ENCODE measurements at places on chromosomes 2 and 18.
A peak's percentile ranks its signal among the peaks of the same experiment; 100 is the strongest.

- DNase-seq, result no peak
Measured at GRCh38 chr2:15170070-15170775, 390.9 kb downstream of the NBAS start.

GRCh38 chr2:12087671-12088380 lies 341.4 kb downstream of the LPIN1 start:
- DNase-seq, result no peak

GRCh38 chr18:35005963-35006577 lies 35.1 kb upstream of the MAPRE2 start:
- peak; percentile 64 for DNase-seq

DNA sequence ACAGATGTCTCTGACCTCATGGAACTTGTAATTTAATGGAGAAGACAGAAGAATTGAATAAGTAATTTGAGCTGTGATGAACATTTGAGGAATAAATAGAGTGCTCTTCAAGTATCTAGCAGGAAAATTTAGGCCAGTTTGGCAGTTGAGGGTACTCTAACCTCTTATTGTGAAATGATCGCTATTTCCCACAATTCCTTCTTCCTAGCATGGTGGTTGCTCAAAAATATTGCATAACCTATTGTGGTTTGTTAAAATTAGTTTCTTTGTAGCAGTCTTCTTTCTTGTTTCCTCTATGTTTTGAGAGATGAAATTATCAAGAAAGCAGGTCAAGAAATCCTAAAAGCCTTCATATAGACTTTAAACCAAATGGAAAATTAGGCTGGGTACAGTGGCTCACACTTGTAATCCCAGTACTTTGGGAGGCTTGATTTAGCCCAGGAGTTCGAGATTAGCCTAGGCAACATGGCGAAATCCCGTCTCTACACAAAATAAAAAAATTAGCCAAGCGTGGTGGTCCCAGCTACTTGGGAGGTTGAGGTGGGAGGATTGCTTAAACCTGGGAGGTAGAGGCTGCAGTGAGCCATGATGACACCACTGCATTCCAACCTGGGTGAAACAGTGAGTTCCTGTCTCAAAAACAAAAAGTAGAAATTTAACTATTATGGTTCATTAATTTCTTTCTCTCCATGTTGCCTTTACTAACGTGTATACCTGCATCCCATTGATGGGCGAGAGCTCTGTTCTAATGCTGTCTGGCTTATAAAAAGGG lies 58.7 kb downstream of the RBKS start:
- DNase-seq, result no peak

- no peak for DNase-seq
Measured at GRCh38 chr2:31859959-31860358, 150.8 kb downstream of the MEMO1 start.

GRCh38 chr2:177746358-177746757 lies 326.2 kb downstream of the PDE11A start:
- no peak for DNase-seq

- DNase-seq, result no peak
Measured at GRCh38 chr2:239581352-239581901, 180.6 kb upstream of the HDAC4 start.

- DNase-seq, result peak; percentile 82
Measured at GRCh38 chr2:133421516-133422324, 146.5 kb downstream of the NCKAP5 start.

- DNase-seq, result no peak
Measured at GRCh38 chr18:4125224-4125623, 329.9 kb downstream of the DLGAP1 start.

DNA sequence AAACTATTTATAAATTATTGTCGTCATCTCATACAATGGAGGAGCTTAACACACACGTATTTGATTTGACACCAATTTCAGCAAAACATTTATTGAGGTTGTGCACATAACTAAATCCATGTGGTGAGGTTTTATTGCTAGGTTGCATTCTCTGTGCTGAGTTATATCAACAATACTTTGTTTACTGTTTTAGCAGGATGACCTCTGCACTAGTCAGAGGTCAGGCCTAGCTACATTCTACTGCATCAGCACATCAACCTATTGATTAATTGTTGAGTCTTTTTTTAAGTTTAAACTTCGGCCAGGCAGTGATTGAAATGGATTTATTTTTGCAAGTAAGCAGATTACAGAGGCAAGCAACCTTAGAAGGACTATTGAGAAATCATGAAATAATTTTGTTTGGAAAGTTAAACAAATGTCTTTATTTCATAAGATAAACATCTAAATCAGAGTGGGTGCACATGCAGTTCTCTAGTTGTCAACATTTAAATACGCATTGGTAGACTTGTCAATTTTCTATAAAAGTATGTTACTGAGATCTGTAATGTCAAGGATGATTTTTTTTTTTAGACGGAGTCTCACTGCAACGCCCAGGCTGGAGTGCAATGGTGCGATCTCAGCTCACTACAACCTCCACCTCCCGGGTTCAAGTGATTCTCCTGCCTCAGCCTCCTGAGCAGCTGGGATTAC lies 75.2 kb upstream of the CD28 start:
- no peak for DNase-seq

DNA sequence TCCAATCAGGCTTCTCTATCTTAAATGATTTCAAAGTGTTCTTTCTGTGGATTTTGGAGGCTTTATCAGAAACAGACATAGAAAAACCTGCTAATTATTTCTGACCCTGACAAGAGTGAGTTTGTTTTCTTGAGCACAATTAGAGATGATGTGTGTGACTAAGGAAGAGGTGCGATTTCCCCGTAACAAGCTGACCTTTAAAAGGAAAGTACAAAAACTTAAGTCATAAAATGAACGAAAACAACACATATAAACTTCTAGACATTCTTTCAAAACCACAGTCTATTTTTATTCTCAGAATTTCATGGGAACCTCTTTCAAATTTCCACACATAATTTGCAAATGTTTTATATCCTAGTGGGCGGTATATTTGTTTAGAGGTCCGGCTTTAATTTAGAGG lies 604.8 kb downstream of the CPS1 start:
- DNase-seq, result no peak

DNA sequence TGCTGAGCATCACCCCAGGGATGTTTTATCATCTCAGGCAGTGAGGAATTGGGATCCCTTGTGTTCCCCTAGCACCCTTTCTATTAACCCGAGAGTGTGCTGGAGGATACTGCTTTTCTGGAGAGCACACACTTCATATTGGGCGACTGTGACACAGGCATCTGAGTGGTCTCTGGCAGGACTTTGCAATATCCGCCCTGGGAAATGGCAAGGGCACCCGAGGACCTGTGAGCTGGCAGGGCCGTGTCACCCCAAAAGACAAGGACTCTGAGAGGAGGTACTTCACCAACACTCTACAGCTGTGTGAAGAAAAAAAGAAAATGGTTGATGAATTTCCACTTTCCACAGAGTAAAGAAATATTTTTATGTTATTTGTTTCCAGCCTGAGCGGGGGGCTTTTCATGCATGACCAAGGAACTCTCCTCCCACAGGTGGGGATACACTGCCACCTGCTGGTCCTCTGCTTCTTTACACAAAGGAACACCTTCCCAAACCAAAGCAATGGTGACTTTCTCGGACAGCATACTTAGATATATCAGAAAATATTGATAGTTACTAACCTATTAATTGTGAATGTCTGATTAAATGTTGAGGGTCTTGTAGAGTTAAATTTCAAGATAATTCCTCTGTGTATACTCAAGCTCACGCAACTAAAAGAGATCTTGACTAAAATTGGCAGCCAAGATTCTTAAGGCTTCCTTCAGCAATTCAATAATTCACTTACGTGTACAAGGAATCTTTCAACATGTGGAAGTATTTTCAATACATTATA lies 45.9 kb upstream of the REG3G start:
- DNase-seq, result peak; percentile 81

- DNase-seq, result no peak
Measured at GRCh38 chr2:238023608-238024007, 37.2 kb upstream of the SCLY start.

DNA sequence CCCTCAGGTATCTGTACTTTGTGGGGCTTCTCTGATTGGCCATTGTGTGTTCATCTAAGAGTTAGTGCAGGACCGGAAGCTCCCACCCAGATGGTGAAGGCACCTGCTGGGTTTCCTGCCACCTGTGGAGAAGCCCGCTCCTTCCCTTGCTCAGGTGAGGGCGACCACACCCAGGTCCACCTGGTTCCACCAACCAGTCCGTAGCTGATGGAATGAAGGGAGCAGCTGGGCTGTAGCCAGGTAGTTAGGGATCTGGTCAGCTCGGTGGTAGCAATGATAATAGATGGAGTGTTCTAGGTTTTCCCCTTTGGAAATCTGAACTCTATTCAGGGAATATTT lies 16.0 kb downstream of the SH3BP4 start:
- DNase-seq, result no peak

DNA sequence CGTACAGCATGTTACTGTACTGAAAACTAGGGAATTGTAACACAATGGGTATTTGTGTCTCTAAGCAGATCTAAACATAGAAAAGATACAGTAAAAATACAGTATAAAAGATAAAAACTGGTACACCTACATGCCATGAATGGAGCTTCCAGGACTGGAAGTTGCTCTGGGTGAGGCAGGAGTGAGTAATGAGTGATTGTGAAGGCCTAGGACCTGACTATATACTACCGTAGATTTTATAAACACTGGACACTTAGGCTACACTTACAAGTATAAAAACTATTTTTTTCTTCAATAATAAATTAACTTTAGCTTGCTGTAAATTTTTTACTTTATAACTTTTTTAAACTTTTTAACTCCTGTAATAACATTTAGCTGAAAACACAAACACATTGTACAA lies 324.4 kb upstream of the TNP1 start:
- no peak for DNase-seq

DNA sequence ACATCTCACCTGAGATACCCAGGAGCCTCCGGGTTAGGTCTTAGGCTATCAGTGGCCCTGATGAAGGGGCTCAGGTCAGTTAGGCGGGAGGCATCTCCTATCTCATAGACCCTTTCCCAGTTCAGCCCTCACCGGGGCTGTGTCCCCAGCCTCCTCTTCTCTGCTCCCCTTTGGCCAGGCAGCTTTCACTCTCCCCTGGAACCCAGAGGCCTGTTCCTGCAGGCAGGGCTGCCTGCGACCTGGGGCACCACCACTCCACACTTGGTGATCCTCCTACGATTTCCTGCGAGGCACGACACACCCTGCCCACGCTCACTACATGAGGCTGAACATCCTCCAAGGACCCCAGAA lies 51.2 kb downstream of the SFXN5 start:
- no peak for DNase-seq

DNA sequence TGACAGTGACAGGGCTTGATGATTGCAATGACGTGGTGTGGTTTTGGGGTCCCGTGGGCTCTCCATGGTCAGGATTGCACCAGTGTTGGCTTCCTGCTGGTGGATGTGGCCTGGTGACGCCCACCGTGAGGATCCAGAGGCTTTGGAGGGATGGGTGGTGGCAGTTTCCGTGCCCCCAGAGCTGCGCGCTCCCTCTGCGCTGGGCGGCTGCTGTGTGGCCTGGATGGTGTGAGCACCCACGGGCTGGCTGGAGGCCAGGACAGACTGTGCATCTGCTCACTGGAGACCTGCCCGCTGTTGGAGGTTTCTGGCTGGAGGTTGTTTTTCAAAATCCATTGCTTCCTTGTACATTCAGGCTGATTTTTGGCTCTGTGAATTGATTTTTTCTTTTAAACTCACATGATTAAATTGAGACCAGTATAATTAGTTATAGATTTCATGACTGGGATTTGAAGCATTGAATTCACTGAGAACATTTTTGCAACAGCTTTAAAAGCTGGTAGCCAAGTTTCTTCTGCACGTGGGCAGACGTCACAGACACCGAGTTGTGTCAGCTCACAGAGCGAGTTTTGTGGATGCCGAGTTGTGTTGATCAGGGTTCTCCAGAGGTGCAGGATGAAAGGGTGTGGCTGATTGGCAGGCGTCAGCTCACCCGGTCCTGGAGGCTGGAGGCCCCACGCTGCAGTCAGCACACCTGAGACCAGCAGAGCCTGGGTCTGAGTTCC lies 72.7 kb downstream of the KCNG2 start:
- no peak for DNase-seq

DNA sequence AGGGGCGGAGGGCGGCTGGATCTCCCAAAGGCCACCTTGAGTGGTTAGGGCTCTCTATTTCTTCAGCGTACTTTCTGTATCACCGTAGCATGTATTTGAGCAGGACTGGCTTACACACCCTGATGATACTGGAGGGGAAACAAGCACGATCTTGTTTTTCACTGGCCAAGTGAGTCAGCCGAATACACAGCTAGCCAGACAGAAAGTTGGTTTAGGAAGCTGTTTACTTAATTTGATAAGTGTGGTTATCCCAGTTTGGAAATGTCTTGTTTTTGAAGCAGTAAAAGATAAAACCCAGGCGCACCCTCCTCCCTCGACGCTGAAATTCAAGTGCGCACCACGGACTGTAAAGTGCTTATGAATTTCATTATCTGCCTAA lies 582 bp downstream of the RIOK3 start:
- no peak for DNase-seq

DNA sequence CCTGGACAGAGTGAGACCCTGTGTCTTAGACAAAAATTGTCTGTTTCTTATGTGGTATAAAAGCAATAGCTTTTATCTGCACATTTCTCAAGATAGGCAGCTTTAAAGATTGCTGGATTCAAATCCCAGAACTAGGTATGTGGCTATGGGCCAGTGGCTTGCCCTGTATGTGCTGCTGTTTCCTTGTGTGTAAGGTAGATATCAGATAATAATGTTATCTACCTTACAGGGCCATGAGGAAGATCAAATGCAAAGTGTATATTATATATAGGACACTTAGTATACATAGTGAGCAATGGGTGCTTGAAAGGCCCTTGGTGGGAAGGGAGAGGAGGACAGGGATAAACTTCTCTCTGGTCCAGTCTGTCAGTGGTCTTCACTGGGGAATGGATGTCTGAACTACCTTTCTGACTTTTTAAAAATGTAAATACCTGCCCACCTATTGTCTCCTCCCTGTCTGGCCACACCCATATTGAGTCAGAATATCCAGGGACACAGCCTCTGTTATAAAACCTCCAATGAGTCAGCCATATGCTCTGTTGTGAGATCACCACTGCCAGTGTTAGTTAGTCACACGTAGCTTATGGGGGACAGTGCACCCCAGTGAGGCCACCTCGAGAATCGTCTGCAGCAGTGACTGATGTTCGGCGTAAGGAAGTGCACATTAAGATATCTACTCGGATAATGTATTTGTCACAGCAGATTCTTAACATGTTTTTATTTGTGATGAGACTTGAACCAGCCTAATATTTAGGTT lies 383.4 kb downstream of the PTPRM start:
- no peak for DNase-seq

GRCh38 chr2:201680743-201681142 lies 17.7 kb downstream of the MPP4 start:
- no peak for DNase-seq

GRCh38 chr2:46870051-46870839 lies 45.4 kb downstream of the MCFD2 start:
- DNase-seq, result no peak

GRCh38 chr2:108982259-108982679 lies 6.8 kb downstream of the EDAR start:
- DNase-seq, result no peak

Measured in NCI-H2227 treated with DMSO at 0.1 percent for 48 hours (cell line).